ENCODE measurements at places on chromosomes 6 and 20.

DNA sequence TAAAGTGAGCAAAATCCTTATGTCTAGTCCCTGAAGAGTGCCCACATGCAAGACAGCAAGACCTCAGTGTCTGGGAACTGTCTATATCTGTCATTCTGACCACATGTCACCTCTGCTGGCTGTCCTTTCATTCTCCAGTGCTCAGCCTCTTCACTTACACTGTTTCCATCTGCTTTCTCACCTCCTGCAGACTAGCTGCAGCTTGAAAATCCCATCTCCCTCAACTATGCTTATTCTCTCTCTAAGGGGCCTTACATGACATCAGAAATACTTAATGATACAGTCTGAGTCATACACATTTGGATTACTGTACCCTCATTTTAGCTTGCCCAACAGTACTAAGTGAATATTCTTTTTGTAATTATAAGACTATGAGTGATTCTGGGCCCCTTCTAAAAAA lies 587.8 kb downstream of the EPM2A start:
- peak; percentile 68 for DNase-seq

GRCh38 chr6:45710304-45710821 lies 305.3 kb downstream of the CLIC5 start:
- peak; percentile 88 for DNase-seq

GRCh38 chr6:164321297-164321696 lies 906.8 kb downstream of the QKI start:
- no peak for DNase-seq

DNA sequence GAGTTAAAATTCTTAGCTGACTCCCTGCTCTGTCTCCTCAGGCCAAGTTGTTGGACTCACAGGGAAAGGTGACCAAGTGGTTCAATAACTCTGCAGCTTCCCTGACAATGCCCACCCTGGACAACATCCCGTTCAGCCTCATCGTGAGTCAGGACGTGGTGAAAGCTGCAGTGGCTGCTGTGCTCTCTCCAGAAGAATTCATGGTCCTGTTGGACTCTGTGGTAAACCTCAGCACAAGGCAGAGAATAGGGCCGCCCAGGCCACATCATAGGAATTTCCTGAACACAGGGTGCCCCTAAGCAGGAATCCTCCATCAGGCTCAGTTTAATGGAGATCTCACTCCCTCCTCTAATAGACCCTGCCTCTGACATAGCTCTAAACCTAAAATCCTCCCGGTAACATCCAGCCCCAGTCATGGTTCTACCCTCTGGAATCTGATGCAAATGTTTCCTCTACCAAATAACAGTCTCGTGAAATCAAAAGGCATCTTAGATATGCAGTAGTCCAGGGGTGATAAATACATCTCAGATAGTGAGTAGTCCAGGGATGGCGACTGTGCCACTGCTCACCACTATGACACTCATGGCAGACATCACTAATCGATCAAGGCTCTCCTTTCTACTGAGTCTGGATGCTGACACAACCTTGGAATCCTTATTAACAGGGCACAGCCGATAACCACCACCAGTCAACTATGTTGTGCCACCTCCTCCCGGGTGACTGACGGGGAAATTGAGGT lies 18.3 kb downstream of the BPIFB1 start:
- peak; percentile 17 for DNase-seq

DNA sequence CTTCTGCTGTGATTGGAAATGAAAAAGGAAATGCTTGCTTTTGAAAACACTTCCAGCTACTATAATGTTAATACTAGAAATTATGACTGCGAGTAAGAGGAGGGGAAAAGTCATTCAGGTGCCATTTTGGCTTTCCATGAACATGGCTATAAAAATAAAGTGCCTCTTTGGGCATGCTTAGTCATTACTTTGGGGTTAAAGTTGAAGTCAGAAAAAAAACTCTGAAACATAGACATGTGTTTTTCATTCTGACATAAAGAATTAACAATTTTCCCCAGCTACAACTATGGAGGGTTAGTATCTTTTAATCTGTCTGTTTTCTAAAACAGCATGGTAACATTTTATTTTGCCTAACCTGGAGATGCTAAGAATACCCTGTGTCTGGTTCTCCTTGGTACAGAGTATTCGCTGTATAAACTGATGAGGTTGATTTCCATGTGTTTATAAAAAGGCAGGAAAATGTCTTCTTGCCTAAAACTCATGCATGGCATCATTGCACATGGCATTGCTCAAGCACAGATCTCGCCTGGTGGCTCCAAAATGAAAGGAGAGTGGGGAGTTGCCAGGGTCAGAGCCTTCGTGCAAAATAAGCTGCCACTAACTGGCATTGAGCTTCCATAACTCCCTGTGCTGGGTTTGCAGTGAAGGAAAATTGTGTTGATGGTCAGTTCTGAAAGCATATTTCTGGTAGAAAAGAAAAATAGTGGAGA lies 188.9 kb downstream of the KCNQ5 start:
- DNase-seq = no peak

- no peak for DNase-seq
Measured at GRCh38 chr6:80316686-80317231, 210.3 kb downstream of the BCKDHB start.

DNA sequence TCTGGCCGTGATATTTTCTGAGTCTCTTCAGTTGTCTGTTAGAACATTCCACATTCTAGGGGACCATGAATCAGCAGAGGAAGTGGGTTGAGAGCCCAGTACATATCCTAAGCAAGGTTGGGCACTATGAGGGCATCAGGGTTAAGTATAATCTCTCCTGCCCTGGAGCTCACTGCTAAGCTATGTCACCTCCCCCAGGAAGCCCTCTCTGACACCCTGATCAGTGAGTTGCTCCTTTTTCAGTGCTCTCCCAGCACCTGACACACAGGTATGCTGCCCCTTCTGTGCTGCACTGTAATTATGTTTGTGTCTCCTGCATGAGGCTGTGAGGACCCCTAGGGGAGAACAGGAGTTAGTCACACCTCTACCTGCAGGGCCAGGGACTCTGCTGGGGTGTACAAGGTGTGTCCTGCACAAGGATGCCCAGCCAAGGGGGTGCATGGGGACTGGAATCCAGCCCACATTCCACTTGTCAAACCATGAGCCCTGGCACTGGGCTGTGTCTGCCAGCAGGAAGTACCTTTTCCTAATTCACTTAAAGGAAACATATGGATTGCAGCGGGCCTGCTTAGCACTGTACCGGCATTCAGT lies 3.9 kb downstream of the RAB44 start:
- DNase-seq = peak; percentile 78

DNA sequence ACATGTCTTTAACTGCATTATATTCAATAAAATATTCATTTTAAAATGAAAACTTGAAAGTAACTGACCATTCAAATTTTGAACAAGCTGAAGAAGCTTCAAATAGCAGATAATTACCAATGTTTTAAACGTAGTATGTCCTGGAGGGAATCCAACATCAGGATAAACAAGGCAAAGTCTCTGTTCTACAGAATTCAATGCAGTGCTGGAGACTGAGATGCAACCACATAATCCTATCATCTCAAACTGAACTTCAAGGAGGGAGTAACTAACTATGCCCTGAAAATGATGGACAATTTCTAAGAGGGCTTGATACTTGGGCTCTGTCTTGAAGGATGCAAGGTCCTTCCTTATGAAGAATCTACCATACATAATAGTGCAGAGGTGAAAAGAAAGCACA lies 100.7 kb downstream of the PRKN start:
- no peak for DNase-seq

DNA sequence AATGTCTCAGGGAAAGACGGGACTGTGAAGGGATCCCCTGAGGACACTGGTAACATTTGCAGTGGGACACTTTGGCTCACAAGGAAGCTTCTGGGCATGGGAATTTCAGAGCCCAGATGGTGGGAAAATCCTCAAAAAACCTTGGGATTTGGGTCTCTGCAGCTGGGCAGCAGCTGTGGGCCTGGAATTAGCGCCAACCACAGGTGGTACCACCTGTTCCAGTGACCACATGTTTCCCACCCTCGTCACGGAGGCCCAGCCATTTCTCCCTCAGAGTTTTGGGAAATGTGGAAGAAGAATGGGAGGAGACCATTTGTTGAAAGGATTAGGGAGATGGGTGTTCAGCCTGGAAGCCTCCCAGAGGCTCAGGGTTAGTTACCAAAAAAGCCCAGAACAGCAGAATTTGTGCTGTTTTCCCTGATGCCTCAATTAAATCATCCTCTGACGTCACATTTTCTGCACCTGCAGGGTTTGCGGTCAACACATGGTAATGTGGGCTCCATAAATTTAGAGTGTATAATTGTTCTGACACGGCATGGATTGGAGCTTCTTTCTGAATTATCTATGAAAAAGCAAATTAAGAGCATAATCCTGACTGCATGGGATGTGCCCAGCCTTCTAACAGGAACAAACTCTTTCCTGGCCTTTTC lies 34.4 kb downstream of the EDN3 start:
- no peak for DNase-seq

GRCh38 chr6:152292555-152292954 lies 344.6 kb downstream of the SYNE1 start:
- DNase-seq = no peak

- DNase-seq = no peak
Measured at GRCh38 chr6:44189257-44189656, 27.5 kb upstream of the MYMX start.
